ENCODE measurements at places on chromosomes 11 and 22.
A peak's percentile ranks its signal among the peaks of the same experiment; 100 is the strongest.

GRCh38 chr11:71433648-71434450 is 14.3 kb downstream of the DHCR7 start:
- H3K27ac ChIP-seq = no peak overlapping the region
- H3K4me3 ChIP-seq = no peak overlapping the region
- no peaks in the 10 kb centered on the region for H3K36me3 ChIP-seq
- peak; percentile 83 for ATAC-seq
- H3K4me1 ChIP-seq = no peaks in the 10 kb centered on the region

- H3K27me3 ChIP-seq = no peaks in the 10 kb centered on the region
- H3K4me1 ChIP-seq = no peaks in the 10 kb centered on the region
- peak overlapping the region; percentile 50 for H3K27ac ChIP-seq
- H3K4me3 ChIP-seq = no peak overlapping the region
- no peak for ATAC-seq
These were observed 4.0 kb downstream of the APOL4 start for GRCh38 chr22:36197514-36198146.

DNA sequence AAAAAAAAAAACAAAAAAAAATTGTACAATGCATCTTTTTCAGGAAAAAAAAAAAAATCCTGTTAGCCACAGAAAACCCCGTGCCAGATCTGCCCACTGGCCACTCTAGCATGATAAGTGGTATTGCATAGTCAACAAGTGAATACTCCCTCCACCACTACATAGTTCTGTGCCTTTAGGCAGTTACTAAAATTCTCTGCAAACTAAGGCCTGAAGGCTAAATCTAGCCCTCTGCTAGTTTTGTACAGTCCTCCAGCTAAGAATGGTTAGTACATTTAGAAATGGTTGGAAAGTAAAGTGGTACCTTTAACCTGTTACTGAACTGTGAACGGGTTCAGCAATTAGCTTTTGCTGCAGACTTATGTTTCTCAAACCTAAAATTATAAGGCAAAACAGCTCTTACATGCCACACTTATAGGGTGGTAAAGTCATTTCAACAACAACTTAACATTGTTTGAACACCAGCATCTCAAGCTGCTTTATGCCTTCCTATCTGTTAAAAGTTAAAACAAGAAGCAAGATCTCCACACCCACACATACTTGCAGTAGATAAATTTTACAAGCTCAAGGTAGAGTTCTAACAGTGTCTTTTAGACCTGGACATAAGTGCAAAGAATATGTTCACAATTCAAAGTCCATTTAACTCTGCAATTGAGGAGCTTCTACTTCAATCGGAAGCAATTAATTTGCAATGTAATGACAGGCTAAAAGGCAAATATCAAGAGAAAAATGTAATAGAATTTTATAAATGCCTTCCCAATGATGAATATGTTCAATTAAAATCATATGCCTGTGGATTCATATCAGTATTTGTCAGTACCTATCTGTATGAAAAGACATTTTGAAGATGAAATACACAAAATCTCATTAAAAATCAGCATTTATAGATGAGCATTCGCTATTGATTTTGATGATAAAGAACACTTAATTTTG is 7.3 kb downstream of the C11orf71 start:
- H3K4me1 ChIP-seq = no peaks in the 10 kb centered on the region
- no peaks in the 10 kb centered on the region for H3K36me3 ChIP-seq
- no peak for ATAC-seq
- peaks cover 5% of the 10 kb centered on the region for H3K27me3 ChIP-seq
- no peak overlapping the region for H3K4me3 ChIP-seq

- no peaks in the 10 kb centered on the region for H3K27me3 ChIP-seq
- no peak overlapping the region for H3K4me3 ChIP-seq
- H3K4me1 ChIP-seq = no peaks in the 10 kb centered on the region
These were observed 43.7 kb downstream of the MICAL3 start for GRCh38 chr22:17980638-17981051.

GRCh38 chr11:132691848-132692550 is 840.3 kb downstream of the OPCML start:
- H3K4me3 ChIP-seq = no peak overlapping the region
- H3K36me3 ChIP-seq = no peaks in the 10 kb centered on the region
- no peaks in the 10 kb centered on the region for H3K4me1 ChIP-seq
- ATAC-seq = no peak
- H3K27ac ChIP-seq = no peak overlapping the region
- H3K27me3 ChIP-seq = no peaks in the 10 kb centered on the region
